ENCODE measurements at places on chromosomes 7 and 10. TPM values are rescaled to one million over a fixed set of nuclear protein-coding genes. Genes with fewer than 3 reads are reported as not detected.

GRCh38 chr10:113264333-113265131 is 288.3 kb upstream of the HABP2 start:
- no peak for DNase-seq

DNA sequence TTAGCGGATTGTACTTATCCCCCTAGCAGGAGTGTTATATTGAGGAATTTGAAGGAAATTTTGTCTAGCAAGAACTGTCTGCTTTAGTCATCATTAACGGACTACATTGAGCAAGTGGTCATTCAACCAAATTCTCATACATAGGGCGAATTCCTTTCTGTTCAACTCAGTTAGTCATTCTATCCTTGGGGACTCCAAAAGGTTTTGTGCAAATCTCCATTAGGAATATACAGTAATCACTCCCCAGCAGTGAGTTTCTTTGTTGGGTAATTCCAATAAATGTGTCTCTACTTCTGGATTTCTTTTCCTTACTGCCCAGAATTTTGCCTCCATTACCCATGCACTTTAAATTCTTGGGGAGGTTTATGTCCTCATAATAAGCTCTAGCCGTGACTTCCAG is 51.1 kb downstream of the EPDR1 start:
- peak; percentile 11 for DNase-seq

GRCh38 chr10:103276896-103277712 is at the start of gene INA:
INA (plus strand) TSS chr10:103277138; CDS start chr10:103277212, 74 bp downstream.
- DNase-seq, result peak; percentile 18

DNA sequence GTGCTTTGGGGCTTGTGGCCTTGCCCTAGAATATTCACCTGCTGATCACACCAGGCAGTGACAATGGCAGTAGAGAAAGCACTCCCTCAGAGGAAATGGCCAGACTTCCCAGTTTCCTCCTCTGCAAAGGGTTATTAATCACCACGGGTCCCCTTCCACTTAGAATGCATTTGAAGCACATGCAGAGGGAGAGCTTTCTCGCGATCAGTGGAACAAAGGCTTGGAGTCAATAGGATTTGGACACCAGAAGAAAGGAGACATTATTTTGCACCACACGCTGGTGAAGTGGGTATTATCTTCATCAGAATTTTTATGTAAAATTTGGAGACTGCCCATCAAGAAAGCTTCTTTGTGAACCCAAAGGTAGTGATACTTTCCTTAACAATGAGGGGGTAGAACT is 35.4 kb upstream of the INHBA start:
- DNase-seq, result no peak

DNA sequence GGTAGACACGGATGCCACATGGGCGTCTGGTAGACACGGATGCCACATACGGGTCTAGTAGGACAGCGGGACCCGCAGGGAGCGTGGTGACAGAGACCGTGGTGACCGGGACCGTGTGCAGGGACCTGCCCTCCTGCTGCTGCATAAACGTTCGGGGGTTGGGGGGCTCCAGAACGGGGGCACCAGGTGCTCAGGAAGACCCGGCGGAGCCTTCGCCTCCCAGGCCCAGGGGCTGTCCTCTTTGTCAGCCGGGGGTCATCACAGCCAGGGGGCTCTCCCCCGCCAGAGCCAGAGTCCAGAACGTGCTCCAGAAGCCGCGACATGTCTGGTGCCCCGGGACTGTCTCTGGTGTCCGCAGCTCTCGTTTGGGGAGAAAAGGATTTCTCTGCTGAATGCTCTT is 69.2 kb upstream of the ADGRA1 start:
- no peak for DNase-seq

GRCh38 chr10:34380856-34381255 is 434.2 kb downstream of the PARD3 start:
- no peak for DNase-seq

- no peak for DNase-seq
These were observed 4.1 kb downstream of the SPAM1 start for GRCh38 chr7:123929107-123929506.

- no peak for DNase-seq
These were observed 16.3 kb downstream of the ACSL5 start for GRCh38 chr10:112390125-112390703.

Gene HTR5A
- not detected for total RNA-seq

Gene CYP3A5
- total RNA-seq, result 0.07 TPM

Gene LRRD1
- 0.27 TPM for total RNA-seq

Gene CCDC172
- total RNA-seq, result not detected
